Urinary bladder (tissue), 4 donors: ENCODE measurements at places on chromosomes 7 and 10. TPM values are rescaled to one million over a fixed set of nuclear protein-coding genes. Genes with fewer than 3 reads are reported as not detected.
A peak's percentile ranks its signal among the peaks of the same experiment; 100 is the strongest.

GRCh38 chr7:90824386-90825307, 228.5 kb downstream of the CDK14 start:
- no peak for DNase-seq

GRCh38 chr10:45547207-45547606, 125.4 kb downstream of the ZFAND4 start:
- no peak for DNase-seq

GRCh38 chr7:98234429-98235147, 17.4 kb downstream of the TECPR1 start:
- DNase-seq = no peak

DNA sequence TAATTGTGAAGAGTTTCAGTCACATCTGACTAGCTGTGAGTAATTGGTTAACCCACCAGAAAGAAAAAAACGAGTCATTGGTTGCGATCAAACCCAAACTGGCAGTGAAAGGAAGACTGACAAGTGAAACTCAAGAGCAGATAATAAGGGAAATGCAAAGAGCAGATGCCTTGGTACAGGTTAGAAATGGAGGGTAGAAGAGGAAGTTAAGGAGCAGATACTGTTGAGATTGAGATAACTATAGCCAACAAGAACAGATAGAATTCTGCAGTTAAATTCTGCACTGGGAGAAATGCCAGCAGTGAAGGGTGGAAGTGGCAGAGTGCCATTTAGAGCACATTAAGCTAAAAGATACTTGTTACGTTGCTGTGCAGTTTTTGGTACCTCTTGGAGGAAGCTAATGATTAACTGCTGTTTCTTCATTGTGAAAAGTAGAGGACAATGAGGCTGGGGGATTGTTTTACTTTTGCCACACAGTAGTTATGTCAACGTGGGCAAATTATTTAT, 65.8 kb downstream of the CDK13 start:
- DNase-seq = peak; percentile 3

DNA sequence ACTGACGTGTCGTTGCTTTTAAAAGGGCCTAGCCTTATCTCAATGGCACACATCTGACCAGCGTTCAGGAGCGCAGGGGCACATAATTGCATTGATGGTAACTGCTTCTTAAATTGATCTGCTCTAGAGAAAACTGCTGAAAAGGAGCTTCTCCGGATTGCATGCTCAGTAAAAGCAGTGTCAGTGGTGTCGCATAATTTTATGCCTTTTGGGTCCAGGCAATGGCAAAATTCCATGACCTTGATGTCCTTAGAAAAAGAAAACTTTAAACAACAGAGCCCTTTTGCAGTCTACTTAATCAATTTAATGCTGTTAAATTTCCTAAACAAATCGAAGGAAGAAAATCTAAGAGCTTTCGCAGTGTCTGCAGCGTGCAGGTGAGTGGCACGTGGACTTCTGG, 75.7 kb downstream of the PTPRE start:
- no peak for DNase-seq

DNA sequence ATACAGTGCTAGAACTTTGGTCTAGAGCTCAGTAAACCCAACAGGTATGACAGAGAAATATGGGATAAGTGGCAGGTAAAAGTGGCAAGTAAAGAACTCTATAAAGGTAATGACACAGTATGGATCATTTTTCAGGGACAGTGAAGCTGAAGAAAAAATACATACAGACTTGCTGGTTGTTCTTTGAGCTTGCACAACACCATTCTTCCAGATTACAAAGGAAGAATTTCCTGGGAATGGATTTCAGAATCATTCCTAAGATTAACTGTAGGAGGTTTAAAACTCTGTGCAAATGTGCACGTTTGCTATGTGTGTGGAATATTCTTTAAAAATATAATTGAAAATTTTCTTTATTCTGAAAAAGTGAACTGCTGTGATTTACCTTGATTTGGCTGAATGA, 36.0 kb downstream of the PHF14 start:
- DNase-seq = no peak

- DNase-seq = no peak
Observed at GRCh38 chr10:68302503-68302823, 29.4 kb upstream of the HNRNPH3 start.

DNA sequence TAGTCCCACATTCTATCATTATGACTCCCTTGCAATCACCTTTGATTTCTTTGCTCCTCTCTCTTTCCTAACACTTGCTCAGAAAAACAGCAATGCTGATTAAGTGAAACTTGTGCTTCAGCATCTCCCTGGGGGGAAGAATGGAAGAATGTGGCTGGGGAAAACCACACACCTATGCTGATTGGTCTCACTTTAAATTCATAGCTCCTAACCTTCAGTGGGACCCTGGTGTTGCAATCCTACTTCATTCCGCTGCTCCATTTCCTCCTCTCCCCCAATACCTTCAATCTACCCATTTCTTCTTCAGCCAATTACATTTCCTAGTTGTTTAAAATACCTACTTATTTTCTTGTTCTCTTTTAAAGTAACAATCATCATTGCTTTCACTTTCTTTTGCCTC, 1166.7 kb upstream of the C7orf33 start:
- DNase-seq = no peak

DNA sequence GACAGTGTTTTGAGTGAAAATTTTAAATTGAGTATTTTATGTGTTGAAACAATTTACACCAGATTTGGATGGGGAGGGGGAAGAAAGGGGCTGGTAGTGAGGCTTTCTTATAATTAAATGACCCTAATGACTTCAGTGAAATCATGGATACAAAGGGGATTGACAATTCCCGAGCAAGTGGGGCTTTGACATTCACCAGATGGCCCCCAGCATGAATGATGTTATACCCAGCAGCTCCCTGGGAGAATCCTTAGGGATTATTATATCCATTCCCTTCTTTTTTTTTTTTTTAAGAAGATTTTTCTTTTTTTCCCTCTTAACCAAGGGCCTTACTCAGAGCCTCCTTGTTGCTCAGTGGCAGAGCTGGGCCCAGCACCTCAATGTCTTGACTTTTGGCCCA, 17.9 kb downstream of the PLPP4 start:
- no peak for DNase-seq

- no peak for DNase-seq
Observed at GRCh38 chr7:139871820-139872219, 42.8 kb downstream of the TBXAS1 start.

DNA sequence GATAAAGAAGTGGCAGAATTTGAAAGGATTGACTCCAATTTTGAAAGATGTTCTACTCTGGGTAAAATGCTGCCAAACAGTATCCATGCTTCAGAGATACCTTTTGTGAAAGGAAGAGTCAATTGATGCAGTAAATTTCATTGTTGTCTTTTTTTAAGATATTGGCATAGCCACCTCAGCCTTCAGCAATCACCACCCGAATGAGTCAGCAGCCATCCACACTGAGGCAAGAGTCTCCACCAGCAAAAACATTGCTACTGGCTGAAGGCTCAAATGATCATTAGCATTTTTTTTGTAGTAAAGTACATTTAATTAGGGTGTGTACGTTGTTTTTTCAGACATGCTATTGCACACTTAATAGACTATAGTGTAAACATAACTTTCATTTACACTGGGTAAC, 31.7 kb upstream of the CYP26C1 start:
- no peak for DNase-seq

- no peak for DNase-seq
Observed at GRCh38 chr7:77216181-77216845, 16.7 kb upstream of the FGL2 start.

GRCh38 chr10:4353964-4354363, 472.0 kb upstream of the AKR1E2 start:
- no peak for DNase-seq

The FAM204A gene
- polyA plus RNA-seq = 56.8 TPM
